ENCODE measurements at places on chromosomes 2 and 18.

DNA sequence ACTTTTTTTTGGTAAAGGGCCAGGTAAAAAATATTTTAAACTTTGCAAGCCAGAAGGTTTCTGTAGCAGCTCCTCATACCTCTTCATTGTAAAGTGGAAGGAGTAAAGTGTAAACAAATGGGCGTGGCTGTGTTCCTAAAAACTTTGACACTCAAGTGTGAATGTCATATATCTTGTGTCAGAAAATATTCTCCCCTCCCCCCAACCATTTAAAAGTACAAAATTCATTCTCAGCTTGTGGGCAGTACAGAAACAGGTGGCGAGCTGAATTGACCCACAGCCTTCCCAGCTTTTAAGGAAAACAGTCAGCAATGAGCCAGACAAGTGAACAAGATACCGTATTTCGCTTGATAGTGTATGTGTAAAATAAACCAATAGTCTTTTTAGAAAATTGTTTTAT lies 4.0 kb downstream of the YPEL5 start:
- DNase-seq, result no peak

- no peak for DNase-seq
Measured at GRCh38 chr2:123451542-123451941, 573.5 kb upstream of the CNTNAP5 start.

- DNase-seq, result no peak
Measured at GRCh38 chr2:98478907-98479306, 34.2 kb downstream of the INPP4A start.

DNA sequence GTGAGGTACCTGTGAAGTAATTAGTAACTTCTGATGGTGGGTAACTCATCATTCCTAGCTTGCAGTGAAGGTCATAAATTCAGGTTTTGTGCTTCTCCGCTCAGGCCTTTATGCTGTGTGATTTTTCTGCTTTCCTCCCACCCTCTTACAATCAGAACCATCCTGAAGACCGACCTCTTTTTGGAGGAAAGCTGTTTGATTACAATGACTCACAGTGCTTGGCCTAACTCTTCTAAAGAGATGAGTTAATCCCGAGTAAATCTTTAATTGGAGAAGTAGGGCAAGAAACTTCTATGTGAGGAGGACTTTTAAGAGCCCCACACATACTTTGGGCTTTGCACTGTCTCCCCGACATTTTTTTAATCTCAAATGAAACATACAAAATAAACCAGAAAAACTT lies 53.1 kb downstream of the TTC27 start:
- DNase-seq, result no peak

DNA sequence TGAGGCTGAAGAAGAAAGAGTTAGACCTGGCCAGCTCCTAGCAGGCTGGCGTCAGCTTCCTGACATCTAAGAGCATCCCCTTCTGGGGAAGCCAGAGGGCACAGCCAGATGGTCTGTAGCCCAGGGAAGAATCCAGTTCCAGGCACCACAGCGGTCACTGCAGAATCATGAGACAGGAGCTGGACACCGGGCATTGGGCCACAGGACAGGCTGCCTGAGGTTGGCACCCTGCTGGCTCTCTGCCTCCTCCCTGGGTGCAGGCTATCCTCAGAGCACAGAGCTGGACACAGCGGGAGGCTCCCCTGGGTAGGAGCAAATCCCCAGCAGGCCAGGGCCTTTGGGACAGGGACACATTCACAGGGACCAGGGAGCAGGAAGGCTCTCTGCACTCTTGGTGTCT lies 19.8 kb upstream of the ATOH8 start:
- no peak for DNase-seq

DNA sequence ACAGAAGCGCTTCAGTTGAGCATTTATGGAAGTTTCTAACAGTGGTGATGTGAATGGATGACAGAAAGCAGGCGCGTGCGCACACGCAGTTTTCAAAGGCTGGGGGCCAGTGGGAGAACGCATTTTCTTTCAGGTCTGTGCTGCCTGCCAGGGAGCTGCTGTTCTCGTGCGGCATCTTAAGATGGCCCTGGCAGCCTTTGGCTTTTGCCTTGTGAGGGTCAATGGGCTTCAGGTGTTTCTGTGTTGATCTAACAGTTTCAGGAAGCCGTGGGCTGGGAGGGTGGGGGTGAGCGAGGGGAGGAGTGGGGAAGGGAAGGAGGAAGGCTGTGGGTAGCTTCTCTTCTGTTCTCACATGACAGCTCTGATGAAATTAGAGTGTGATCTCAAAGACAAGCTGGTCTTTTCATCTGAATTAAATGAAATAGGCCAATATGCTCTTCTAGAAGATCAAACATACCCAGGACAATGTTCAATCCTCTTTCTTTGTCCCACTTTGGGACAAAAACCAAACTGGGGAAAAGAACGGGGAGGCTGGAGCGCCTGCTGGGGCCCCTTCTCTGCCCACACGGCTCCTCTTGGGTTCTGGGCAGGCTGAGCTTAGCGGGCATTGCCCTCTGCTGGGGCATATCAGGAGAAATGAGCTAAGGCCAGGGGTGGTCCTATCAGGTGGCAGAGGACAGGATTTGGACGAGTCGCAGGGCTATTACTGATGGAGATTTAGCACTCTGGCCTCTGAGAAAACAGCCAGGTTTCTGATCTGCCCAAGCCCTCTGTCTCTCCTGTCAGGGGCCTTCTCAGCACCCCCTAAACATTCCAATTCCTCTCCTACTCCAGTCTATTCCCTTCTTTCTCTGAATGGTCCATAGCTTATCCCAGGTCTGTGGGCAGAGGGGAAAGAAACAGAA lies 126.2 kb upstream of the LGALSL start:
- peak; percentile 67 for DNase-seq

Measured in NCI-H82 (cell line).